ENCODE measurements at places on chromosomes 3 and 15.
A peak's percentile ranks its signal among the peaks of the same experiment; 100 is the strongest.

DNA sequence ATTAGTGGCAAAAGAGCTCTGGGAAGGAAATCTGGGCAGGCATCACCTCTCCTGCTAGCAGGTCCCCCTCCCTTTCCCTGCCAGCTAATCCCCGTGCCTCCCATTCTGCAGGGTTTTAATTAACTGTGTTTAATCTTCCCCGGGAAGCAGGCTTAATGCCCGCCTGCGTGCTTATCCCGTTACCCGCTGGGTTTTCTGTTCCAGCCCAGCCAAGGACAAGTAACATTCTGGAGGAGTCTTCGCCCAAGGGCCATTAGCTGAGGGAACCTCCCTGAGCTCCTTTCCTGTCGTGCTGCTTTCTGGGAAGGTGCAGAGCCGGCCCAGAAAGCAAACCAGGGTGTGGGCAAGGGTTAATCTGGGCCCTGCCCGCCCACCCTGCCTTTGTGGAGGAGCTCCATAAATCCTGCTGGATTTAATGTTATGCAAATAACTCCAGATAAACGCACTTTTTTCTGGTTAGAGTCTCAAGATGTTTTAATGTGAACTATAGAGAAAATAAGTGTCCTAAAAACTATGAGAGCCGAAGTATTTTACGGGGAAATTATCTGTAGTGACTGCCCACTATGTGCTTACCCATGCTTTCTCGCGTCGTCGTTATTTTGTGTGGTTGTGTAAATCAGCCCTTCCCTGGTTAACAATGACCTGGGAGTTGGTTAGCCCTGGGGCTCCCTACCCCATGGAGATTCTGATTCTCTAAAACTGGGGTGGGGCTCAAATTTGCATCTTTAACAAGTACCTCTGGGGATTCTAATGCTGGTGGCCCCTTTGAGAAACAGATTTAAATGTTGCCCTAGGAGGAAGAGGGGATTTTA, 25.9 kb downstream of the TRIM71 start:
- DNase-seq = no peak

GRCh38 chr3:12966847-12967605, 106.2 kb downstream of the IQSEC1 start:
- DNase-seq = peak; percentile 19

GRCh38 chr3:111134302-111134701, 62.7 kb downstream of the NECTIN3 start:
- DNase-seq = no peak

DNA sequence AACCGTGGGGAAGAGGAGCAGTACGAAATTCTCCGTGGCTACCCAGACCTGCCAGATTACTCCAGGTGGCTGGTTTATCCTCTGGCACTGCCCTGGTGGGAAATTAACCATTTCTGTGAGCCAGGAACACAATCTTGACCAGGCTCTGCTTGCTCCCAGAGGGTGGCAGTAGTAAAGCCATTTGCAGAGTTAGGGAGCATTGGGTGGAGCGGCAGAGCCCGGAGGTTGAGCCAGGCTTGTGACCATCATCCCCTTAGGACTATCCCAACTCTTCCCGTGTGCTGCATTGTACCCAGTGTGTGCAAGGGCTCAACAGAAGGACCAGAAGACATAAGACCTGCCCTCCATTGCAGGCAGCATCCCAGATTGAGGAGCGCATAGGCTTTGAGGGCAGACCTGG, 5.3 kb downstream of the KNG1 start:
- DNase-seq = no peak

GRCh38 chr3:133401374-133402135, 1.7 kb downstream of the BFSP2 start:
- no peak for DNase-seq

- DNase-seq = no peak
Measured at GRCh38 chr3:172288651-172289050, 159.6 kb downstream of the GHSR start.

DNA sequence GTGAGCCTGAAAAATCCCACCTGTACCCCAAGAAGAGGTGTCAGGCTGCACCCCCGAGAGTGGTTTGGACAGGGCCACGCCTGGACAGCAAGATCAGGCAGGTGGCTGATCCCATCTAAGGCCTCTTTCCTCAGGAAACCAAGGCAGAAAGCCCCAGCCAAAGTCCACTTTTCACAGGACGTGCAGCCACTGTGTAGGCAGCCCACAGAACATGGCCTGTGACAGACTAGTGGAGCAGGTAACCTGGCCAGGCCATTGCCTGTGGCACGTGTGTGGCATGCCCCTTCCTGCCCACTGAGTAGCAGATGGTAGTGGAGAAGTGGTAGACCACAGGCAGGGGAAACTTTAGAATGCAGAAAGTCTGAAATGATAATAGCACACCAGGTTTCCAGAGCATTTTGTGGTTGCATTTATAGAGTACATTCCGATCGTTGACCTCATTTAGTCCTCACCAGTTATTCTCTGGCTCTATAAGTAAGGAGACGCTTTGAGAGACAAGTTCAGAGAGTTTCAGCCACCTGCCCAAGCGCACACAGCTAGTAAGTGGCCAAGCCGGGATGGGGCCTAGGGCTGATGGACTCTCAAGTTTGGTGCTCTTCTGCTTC, 68.7 kb downstream of the AAGAB start:
- DNase-seq = no peak

- no peak for DNase-seq
Measured at GRCh38 chr15:25688166-25688565, 175.0 kb downstream of the ATP10A start.

DNA sequence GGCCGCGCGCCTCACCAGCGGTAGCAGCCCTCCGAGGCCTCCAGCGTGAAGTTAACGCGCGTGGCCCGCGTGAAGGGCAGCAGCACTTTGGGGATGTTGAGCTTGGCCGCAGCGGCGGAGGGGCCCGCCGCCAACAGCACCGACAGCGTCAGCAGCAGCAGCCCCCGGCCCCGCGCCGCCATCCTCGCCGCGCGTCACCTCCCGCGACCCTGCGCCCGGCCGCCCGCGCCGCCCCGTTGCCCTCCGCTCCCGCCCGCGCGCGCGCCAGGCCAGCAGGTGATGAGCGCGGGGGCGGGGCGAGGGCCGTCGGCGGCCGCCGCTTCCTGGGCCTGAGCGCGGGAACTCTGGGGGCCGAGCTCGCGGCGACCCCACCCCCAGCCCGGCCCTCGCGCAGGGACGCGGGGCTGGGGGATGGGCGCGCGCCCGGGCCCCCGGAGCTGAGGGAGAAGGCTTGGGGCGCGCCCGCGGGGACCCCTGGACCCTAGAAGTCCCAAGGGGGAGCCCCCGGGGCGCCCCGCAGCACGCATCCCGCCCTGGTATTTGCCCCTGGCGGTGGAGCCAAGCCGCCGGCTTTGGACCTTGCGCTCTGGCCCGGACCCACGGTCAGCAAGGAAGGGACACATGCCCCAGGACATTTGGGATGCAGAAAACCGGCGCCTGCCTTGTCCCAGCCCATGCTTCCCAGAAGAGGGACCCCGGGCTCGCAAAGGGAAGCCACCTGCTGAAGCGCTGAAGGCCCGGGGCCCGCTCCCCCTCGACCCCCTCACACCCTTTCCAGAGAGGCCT, at the start of gene NUP210:
Gene NUP210, minus strand, starts transcription at position 278 of the 786 bp plus-strand sequence. Its CDS starts 96 bp downstream, at position 182.
- peak; percentile 35 for DNase-seq

- DNase-seq = no peak
Measured at GRCh38 chr3:115388811-115389210, 234.5 kb upstream of the GAP43 start.

DNA sequence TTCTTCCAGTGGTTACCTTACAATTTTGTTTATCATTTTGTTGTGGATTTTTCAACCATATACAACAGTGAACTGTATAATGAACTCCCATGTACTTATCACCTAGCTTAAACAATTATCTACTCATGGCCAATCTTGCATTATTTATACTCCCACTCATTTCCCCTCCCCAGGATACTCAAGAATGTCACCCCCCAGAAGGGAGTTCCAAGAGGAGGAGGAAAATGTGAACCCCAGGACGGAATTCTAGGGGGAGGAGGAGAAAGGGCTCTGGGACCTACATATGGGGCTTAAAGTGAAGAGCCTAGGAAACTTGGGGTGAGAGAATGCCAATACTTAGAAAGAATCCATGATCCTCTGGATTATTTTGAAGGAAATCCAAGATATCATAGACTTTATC, 59.3 kb downstream of the TSC22D2 start:
- DNase-seq = no peak

DNA sequence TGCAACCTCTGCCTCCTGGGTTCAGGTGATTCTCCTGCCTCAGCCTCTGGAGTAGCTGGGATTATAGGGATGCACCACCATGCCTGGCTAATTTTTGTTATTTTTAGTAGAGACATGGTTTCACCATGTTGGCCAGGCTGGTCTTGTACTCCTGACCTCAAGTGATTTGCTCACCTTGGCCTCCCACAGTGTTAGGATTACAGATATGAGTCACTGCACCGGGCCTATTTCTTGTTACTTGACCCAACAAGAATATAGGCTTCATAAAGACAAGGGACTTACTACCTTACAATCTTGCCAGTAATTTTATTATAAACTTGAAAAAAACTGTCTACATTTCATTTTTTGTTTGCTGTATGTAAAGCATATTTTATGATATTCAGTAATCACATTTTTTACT, 21.4 kb upstream of the ZBTB47 start:
- no peak for DNase-seq

DNA sequence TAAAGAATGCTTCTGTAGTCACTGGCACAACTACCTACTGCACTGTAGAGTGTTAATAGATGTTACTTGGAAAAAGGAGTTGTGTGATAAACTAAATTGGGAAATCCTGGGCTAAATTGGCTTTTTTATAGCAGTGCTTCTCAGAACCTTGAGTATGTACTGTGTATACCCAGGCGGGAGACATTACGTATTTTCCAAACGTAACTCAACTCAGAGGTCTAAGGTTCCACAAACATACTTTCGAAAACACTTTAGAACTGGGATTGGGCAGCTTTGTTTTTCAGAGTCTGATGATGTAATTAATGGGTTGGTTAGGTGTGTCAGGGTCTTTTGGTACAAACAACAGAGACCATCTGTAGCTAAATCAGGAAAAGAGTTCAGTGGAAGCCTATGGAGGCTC, 53.5 kb upstream of the CHST2 start:
- DNase-seq = no peak

DNA sequence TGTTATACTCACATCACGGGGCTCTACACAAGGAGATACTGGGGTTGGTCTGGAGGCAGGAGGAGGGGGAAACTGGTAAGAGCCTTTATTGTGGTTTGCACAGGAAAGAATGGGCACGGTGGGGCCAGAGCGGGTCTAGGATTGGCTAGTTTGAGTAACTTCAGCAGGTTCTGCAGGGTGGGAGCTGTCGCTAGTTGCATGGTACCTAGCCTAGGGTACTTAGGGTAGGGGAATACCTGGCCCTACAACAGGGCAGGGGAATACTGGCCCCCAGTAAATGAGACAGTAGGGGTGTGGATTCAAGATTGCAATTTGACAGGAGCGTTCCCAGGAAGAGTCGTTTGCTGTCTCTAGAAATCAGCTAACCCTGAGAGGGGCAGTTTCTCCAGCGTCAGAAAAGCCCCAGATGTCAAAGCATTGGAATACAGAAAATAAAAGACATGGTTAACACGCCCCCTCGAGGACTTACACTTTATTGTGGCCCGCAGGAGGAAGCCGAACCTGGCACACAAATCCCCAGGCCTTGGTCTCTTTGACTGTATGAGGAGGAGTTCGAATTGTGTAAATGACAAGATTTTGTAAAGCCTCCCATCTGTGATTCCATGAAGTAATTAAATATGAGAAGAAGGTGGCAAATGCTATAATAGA, 32.0 kb downstream of the ST8SIA2 start:
- no peak for DNase-seq

GRCh38 chr3:79820089-79820488, 52.3 kb upstream of the ROBO1 start:
- DNase-seq = no peak

GRCh38 chr3:105811518-105812193, 57.2 kb downstream of the CBLB start:
- DNase-seq = no peak

DNA sequence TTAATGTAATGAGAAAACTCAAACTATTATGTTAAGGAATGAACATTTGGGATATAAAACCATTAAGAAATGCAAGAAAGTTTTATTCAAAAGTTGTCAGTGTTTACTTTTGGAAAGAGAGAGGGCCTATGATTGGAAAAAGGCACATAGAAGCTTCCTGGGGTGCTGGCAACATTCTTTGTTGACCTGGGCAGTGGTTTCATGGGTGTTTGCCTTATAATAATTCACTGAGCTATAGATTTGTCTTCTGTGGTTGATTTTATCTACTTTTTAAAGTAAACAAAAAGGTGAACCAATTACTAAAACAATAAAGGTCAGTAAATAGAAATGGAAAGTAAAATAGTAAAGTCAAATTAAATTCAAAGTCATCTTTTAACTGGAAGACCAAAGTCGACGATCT, 308.8 kb downstream of the NEK10 start:
- DNase-seq = no peak

DNA sequence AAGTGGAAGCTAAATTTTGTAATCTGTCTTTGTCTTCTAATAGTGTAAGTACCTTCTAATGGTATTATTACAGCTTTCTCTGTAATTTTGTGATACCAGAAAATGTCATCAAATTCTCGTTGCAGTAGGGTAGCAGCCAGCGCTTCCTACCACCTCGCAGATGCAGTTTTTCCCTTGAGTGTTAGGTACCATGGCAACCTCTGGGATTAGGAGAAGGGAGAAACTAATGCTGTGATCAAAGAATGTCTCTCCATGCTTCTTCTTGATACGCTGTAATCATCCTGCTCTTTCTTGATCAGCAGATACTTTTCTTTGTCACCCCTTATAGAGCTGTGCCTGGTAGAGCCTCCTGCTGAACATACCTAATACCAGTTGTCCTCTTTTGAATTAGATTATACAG, 27.7 kb downstream of the SRP14 start:
- DNase-seq = no peak

DNA sequence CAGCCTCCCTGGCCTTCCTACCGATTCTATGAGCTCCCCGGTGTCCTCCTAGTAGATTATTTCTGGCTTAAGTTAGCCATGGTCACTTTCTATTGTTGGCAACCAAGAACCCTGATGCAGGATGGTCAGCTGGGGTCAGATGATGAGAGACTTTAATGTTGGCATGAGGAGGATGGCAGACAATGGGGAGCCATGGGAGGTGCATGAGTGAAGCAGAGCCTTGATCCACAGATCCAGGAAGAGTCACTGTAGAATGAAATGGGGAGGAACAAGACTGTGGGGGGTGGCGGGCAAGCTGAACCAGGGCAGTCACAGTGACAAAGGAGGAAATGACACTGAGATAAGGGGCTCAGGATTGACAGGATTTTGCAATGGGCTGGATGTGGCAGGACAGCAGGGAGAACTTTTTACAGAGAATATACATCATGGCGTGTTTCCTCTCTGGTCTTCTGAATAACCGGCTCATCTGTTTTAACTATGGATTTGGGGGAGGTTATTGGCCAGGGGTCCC, 60.9 kb downstream of the RPLP1 start:
- DNase-seq = no peak

- DNase-seq = no peak
Measured at GRCh38 chr15:40688932-40689799, 5.8 kb upstream of the RAD51 start.
